Stimulated activated CD4-positive, alpha-beta T cell treated with anti-CD3 and anti-CD28 coated beads, TNF-alpha, amount 100 ng/mL, for 4 hours (primary cell): ENCODE measurements at places on chromosomes 13 and 19.

DNA sequence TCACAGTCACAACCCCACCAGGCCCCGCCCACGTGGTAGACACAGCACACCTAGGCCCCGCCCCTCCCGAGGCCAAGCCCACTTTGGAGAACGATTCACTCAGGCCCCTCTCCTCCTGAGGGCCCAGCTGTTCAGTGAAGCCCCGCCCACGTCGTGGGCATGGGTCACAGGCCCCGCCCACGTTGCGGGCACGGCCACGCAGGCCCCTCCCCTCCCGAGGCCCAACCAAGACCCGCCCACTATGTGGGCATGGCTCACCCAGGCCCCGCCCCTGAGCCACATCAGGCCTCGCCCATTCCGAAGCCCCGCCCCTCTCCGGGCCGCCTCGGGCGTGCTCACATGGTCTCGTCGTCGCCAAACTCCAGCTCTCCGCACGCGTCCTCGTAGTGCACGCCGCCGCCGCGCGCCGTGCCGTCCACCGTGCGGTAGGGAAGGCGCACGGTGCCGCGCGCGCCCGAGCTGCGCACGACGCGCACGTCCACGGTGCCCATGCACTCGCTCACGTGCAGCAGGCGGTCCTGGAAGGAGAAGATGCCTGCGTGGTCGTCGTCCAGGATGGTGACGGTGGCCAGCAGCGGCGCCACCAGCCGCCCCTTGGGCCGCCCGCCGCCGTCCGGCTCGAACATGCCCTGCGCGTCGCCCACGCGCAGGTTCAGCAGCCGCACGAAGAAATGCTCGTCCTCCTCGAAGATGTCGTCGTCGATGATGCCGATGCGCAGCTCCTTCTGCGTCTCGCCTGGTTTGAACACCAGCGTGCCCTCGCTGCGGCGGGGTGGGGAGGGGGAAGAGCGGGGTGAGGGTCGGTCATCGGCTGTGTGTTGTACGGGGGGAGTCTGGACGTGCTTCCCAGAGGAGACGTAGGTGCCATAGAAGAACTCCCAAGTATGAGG lies 24.0 kb downstream of the SLC8A2 start:
- DNase-seq: no peak

GRCh38 chr19:1362387-1363257 lies 21.1 kb upstream of the NDUFS7 start:
- DNase-seq: no peak

- no peak for DNase-seq
Measured at GRCh38 chr19:46471116-46471733, at the start of gene PNMA8A. Gene PNMA8A, minus strand, starts transcription at chr19:46471563. Its CDS starts 528 bp downstream, at chr19:46471035.

GRCh38 chr19:6654347-6655310 lies 15.3 kb downstream of the TNFSF14 start:
- peak; percentile 36 for DNase-seq

DNA sequence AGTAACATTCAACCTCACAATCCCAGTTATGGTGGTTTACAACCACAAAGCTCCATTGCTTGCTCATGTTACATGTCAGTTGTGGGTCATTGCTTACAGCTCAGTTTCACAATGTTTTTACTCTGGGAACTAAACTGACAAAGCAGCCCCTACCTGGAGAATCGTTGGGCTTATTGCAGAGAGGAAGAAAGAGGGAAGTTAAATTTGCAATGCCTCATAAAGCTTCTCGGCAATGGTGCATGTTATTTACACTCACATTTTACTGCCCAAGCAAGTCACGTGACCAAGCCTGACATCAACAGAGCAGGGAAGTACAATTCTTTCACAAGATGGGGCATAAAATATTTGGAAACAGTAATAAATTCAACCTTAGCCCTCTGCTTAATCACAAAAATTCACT lies 441.6 kb downstream of the TDRD3 start:
- DNase-seq: no peak

DNA sequence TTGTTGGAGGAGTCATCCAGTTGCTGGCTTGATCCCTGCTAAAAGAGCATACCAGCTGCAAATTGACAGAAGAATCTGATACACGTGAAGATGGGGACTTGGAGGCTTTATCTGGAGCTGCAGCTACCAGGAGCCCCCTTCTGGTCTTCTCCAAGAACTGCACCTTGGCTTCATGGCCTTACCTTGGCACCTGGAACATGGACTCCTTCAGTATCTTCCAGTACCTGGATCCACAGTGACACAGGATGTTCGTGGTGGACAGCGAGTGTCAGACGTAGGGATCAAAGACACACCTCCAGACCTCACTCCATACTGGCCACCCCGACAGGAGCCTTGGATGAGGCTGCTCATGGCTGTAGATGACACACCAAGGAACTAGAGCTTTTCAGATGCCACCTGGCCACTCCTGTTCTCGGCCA lies 9.9 kb upstream of the ACSBG2 start:
- DNase-seq: peak; percentile 30

GRCh38 chr13:102280366-102280765 lies 121.5 kb downstream of the FGF14 start:
- no peak for DNase-seq
